GM23338 (cell line): ENCODE measurements at places on chromosomes 5 and 9.
A peak's percentile ranks its signal among the peaks of the same experiment; 100 is the strongest.

DNA sequence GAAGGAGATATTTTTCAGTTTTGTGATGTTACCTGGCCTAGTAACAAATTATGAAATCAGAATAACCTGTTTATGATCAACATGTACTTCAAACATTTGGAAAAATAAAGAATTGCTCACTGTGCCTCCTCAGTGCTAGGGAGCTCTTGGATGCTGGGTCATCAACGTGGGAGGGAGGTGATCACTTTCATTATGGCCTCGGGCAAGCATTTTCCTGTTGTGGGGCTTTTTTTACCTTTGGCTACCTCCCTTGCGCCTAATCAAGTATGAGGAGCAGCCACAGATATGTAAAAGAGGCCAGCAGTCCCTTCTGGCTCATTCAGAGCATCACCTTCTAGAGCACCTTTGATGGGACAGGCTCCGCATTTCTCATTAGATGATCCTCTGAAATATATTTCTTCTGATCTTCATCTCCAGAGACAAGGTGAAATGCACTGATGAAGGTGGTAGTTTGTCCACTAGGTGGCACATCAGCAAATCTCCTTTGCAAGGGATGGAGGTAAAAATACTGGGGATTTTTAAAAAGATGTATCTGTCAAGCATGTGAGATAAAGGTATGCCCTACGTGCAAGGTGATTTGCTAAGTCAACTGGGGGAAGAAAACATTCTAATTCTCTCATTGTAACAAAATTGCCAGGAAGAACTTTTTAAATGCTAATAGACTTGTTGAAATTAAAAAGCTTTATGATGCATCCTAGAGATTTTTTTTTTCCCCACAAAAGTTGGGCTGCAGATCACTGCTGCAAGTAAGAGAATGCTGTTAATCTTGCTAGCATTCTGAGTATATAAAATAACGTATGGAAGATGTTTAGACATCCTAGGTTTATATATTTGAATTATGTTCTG is 218.2 kb downstream of the MAST4 start:
- DNase-seq: peak; percentile 77

- DNase-seq: no peak
These were observed 48.3 kb downstream of the BOD1 start for GRCh38 chr5:173568128-173568527.

GRCh38 chr9:124632077-124632621 is 125.0 kb upstream of the NR5A1 start:
- DNase-seq: no peak

GRCh38 chr9:93011114-93011513 is 47.4 kb upstream of the SUSD3 start:
- no peak for DNase-seq

- no peak for DNase-seq
These were observed 56.2 kb upstream of the LPAR1 start for GRCh38 chr9:111094433-111094924.

DNA sequence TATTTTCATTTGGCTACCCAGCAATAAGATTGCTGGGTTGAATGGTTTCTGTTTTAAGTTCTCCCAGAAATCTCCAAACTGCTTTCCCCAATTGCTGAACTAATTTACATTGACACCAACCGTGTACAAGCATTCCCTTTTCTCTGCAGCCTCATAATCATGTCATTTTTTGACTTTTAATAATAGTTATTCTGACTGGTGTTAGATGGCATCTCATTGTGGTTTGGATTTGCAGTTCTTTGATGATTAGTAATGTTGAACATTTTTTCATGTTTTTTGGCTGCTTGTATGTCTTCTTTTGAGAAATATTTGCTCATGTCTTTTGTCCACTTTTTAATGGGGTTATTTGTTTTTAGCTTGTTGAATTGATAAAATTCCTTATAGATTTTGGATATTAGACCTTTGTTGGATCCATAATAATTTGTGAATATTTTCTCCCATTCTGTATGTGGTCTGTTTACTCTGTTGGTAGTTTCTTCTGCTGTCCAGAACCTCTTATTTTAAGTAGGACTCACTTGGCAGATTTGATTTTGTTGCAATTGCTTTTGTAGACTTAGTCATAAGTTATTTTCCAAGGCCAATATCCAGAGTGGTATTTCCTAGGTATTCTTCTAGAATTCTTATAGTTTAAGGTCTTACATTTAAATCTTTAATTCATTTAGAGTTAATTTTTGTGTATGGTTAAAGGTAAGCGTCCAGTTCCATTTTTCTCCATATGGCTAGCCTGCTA is 793.7 kb downstream of the BRINP1 start:
- DNase-seq: no peak

DNA sequence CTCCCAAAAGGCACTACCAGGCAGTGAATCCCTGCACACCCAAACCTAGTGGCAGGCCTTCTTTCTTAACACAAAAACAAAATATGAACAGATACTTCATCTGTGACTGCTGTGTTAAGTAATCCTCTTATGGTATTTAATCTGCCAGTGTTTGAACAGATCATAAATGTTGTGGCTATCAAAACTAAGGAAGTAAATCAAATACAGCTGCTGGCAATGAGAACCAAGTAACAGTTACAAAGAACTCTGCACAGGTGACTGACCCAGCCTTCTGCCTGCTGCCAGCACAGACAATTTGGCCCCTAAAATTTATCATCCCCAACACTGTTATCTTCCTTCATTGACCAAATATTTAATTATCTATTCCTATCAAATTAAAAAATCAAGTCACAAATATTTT is 78.0 kb downstream of the GNAQ start:
- DNase-seq: no peak

GRCh38 chr9:124309667-124310084 is 51.9 kb downstream of the NEK6 start:
- peak; percentile 49 for DNase-seq

DNA sequence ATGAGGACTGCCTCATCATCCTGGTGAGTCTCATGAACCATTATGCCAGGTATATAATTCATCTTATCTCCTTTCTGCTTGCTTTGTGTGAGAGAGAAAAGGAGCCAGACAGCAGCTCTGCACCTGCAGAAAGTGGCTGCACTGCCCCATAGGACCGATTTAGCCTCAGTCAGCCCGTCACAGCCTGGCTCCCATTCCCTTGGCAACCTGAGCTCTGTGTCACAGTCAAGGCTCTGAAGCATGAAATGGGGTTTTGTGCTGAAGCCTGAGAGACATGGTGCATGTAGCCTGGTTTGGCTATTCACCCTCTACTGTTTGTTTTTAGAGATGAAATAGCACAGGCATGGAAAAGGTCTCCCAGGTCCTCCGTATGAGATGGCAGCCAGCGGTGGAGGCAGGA is 198.3 kb downstream of the KCTD16 start:
- DNase-seq: no peak

DNA sequence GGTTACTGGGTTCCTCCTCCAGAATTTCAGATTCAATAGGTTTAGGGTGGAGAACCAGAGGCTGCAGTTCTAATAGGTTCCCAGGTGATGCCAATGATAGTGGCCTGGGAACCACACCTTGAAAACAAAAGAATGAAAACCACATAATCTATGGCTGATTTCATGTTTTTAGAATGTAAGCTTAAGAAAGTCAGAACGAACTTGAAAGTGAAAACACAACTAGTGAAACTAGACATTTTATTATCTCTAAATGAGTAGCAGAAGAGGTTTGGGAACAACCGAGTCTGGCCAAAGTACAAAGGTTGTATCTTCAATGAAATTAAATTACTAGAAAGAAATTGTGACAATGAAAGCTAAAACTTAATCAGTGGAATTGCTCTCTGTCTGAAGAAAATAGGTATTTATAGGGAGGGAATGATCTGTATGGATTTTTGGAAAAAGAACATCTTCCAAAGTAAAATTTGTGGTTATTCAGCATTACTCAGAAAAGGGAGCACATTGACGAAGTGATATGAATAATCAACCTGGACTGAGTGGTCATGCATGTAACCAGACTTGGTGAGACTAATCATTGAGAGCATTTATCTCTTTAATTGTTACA is 24.9 kb upstream of the CEP120 start:
- no peak for DNase-seq

GRCh38 chr9:68975365-68976043 is 38.4 kb downstream of the PRKACG start:
- DNase-seq: no peak

DNA sequence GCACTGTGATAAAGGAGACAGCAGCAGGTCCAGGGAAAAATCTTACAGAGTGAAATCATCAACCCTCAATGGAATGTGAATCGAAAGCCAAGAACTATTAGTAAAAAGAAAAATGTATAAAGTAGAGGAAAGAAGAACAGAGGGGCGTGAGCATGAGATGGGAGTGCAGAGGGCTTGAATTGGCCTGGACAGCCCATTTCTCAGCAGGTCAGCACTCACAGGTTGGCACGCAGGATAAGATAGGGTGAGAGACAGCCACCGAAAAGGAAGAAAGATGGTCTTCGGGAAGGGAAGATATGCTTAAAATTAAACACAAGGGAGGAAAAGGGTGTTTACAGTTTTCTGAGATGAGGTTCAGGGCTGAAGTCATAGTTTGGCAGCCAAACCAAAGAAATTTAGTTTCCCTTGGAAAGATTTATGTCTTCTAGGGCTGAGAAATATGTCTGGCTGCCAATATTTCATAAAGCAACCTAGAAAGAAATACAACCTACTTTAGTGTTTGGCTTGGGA is 524.7 kb downstream of the SPATA31D1 start:
- no peak for DNase-seq

- no peak for DNase-seq
These were observed 93.2 kb downstream of the MSX2 start for GRCh38 chr5:174817610-174818009.

- DNase-seq: no peak
These were observed 153.9 kb downstream of the PRELID2 start for GRCh38 chr5:145681216-145681615.

DNA sequence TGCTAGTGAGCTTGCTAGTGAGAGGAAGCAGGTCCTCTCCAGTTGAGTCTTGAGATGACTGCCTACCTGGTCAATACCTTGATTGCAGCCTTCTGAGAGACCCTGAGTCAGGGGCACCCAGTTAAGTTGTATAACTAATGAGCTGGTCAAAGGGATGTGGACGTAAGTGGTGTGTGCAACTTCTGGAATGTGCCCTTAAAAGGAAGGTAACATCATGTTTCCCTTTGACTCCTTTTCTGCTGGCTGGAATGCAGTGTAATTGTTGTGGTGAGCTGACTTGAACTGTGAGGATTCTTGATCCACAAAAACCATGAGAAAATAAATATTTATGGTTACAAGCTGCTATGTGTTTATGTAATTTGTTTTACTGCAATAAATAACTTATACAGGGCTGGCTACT is 2.4 kb upstream of the SNX2 start:
- DNase-seq: no peak
